ENCODE measurements at places on chromosomes 2 and 18.

- DNase-seq = no peak
Measured at GRCh38 chr2:70887550-70888246, 48.0 kb upstream of the ATP6V1B1 start.

DNA sequence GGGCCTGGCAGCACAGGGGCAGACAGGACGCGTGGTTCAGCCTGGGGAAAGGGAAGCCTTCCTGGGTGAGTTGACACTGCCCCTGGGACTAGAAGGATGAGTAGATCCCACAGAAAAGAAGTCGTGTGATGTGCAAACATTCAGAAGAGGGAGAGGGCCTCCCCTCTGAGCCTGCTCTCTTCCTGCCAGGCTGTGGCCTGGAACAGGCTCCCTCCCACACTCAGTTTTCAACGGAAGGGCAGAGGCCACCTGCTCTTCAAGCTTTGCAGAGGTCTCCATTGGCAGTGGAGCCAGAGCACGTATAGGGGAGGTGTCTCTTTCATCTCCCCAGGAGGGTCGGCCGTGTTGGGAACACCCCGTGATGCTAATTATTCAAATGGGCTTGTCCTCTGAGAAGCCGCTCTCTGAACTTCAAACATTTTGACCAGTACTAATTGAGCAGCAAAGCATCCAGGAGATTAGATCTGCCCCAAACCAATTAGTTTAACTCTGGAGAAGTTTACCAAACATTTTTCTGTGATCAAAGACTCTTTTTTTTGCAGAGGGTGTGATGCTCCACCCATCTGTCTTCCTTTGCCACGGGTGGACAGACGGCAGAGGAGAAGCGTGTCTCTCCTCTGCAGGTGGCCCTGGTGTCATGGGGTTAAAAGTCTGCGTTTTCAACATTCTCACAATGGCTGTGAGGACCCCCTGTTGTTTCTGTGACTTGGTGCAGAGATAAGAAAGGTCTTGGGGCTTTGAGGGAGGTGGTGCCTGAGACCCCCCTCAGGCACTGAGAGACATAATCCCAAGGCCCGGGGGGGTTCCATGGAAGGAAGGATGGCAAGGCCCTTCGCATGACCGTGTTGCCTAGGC is 29.5 kb upstream of the ODC1 start:
- DNase-seq = no peak

DNA sequence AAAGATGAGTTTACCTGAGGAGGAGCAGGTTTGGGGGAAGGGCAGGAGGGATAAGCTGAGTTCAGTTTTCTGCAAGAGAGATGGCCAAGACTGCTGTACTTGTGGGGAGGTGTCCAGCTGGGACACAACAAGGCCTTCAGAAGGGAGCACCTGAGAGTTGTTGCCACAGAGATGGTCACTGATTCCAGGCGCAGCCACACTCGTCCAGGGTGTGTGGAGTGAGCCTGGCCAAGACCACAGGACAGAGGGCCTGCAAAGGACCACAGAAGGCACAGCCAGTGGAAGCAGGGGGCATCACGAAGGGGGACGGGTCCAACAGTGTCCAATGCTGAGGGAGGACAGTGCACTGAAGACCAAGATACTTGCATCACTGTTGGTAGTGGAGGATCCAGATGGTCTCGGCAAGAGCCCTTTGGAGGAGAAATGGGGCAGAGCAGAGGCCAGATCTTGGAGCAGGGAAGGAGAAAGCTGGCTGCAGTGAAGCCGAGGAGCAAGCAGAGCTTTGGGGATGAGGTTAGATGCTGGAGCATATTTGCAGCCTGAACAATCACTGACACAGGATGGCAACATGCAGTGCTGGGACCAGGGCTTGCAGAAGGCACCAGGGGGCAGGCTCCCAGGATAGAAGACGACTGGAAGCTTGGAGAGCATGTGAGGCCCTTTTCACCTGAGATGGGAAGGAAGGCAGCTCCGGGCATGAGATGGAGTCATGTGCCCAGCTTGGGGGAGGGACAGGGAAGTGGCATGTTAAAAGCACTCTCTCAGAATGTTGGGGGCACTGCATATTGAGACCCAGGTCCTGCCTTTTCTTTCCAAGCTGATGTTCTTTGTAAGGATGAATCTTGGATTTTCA is 214.0 kb downstream of the CYP26B1 start:
- DNase-seq = no peak

DNA sequence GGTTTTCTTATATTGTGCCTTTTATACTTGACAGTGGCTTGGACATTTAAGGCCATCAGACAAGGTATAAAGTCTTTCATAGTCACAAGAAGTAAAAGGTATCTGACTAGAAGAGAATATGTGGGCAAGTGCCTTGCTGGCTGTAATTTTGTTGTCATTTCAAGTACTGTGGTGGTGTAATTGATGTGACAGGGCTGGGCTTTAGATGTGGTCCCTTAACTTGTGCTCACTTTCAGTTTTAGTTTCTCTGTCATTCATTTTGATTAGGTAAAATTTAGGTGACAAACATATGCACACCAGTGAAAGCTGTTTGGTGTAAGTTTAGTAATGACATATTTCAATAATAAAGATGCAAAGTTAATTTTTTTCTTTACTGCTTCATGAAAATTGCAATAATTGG is 31.2 kb upstream of the TBR1 start:
- peak; percentile 70 for DNase-seq

DNA sequence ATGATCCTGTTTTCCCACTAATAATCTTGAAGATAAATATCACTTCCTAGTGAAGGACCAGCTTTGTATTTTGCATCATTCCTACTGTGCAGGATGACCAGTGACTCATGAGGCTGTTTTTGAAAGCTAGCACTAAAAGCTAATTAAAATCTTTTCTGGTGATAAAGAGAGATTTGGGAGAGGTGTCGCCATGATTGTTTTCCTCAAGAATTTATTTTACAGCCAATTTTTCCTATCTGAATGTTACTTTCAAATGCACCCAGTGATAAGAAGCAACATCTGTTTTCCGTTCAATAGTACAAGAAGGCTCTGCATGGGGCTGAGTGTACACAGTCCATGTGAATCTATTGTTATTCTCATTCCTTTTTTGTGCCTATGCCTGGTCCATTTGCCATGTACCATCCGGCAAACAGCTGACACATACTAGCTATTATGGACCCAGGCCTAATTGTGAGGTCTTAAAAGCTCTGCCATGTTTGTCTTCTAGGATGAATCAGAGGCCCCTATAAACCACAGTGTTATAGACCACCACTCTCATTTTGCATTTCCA is 28.4 kb downstream of the MEIS1 start:
- no peak for DNase-seq

DNA sequence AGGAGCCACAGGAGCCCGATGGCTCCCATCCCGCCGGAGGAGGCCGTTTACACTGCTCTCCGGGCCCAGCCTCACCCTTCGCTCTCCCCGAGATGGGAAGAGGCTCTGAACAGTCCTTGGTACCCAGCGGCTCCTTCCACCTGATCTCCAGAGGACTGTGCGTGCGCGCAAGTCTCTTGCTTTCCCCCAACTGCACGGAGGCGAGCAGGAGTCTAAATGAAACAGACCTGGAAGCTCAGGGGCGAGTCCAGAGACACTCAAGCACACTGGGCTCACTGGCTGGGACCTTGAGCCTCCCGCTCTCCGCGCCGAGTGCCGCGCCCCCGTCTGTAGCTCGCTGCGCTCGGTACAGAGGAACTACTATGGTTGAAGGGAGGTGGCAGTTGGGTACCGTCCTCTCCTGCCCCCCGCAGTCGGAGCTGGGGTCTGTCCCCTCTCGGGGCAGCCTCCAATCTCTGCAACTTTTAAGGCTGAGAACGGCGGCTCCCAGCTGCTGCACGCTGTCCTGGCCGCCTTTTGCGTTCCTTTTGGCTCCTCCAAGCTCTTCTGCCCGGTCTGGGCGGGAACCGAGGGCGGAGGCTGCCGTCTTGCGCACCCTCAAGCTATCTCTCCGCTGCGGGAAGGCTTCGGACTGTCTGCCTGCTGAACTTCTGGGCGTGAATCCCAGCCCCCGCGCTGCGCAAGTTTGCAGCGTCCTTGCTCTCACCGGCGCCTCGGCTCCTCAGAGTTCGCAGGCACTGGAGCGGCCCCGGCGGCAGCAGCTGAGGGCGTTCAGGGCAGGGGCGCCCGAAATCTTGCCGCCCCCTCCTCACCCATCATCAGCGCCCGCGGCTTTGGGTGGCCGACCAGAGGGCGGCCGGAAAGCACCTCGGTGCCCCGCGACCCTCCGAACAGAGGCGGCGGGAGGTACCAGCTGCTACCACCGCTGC is 491 bp downstream of the ALK start:
- DNase-seq = peak; percentile 14

GRCh38 chr2:239215136-239215925 is 185.5 kb downstream of the HDAC4 start:
- no peak for DNase-seq

GRCh38 chr2:30514134-30514847 is 67.2 kb downstream of the LCLAT1 start:
- no peak for DNase-seq

DNA sequence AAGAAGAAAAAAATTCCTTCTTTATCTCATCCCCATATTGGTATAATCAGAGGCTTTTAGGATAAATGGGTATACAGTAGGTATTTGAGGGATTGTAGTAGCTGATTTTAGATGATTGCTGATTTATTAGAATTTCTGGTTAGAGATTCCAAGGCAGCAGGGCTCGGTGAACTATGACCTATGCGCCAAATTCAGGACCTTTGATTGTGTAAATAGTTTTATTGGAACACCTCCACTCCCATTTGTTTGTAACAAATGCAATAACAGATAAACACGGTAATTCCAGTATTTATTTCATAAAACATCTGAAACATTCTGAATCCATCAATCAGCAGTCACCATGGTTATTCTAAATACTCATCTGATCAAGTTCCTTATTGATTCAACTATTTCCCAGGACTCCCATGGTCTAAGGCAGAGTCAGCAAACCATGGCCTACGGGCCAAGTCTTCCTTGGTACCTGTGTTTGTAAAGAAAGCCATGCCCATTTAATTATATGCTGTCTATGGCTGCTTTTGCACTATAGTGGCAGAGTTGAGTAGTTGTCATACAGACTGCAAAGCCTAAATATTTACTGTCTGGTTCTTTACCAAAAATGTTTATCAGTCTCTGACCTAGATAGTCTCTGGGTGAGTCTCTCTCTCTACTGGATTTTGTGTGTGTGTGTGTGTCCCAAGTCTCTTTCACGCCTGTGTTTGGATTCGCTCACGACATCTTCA is 4.3 kb downstream of the MGAT5 start:
- DNase-seq = no peak

GRCh38 chr18:58800582-58800981 is 64.1 kb upstream of the ZNF532 start:
- no peak for DNase-seq

GRCh38 chr2:7707723-7708122 is 790.5 kb downstream of the RNF144A start:
- DNase-seq = no peak

DNA sequence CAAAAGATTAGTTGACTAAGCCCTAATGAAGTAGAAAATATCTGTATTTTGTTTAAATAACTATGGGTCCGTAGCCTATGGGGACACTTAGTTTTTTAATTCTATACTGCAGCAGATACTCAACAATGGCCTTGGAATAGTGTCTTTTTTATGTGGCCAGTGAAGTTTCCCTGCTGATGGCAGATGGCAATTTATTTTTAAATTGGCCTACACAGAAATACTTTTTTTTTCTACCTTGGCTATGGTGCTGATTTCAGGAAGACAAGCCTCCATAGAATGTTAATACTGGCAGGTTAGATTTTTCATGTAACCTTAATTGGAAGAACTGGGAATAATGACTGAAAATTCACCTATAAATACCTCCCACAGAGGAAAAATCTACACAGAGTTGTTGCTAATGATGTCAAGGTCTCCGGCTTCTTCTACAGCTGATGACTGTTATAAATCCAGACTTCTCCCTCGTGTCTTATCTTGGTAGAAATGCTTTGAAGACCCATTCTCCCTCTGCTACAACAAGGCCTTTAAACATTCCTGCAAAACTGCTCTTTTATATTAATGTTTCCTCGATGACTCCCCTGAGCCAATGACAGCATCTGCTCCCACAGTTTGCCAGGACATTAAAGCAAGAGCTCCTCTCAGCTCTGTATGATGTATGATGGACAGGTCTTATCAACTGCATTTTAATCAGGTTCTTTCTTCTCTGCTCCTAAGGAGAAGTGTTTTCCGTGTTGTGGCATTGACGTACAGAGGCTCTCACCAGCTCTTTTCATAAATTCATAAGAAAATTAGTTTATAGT is 29.1 kb upstream of the FAM98A start:
- DNase-seq = no peak

- DNase-seq = no peak
Measured at GRCh38 chr2:69766014-69766413, 24.1 kb downstream of the ANXA4 start.

DNA sequence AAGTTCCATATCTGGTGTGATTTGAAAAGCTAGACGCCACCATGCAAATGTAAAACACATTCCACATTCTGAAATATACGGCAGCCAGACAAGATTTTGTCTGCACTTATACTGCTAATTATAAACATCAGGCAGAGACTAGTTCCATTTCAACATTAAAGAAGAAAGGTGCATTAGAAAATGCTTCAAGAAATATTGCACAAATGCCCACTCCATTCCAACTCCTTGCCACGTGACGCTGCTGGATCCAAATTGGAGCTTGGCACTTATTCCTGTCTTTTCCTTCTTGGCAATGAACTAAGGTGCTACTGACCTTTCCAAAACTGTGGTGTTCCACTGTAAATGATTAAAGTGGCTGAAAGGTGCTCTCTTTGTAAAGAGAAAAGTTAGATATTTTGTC is 6.3 kb downstream of the COL6A3 start:
- no peak for DNase-seq

DNA sequence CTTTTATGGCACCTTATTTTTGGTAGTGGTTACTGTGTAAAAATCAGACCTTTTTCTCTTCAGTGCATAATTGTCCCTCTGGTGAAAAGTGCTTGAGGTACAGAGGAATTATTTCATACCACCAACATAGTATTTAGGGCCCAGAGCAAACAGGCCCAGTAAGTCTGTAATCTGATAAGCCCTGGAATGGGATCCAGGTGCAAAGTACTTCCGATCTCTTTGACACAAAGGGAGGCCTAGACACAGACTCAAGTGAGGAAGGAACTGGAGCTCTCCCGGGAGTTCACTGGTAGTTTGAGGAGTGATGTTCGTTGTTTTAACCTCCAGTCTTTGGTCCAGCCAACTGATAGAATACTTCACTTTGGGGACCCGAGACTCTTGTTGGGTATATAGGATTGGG is 57.4 kb downstream of the RAB31 start:
- DNase-seq = no peak

GRCh38 chr18:65754121-65754520 is 3.3 kb downstream of the CDH7 start:
- DNase-seq = no peak

DNA sequence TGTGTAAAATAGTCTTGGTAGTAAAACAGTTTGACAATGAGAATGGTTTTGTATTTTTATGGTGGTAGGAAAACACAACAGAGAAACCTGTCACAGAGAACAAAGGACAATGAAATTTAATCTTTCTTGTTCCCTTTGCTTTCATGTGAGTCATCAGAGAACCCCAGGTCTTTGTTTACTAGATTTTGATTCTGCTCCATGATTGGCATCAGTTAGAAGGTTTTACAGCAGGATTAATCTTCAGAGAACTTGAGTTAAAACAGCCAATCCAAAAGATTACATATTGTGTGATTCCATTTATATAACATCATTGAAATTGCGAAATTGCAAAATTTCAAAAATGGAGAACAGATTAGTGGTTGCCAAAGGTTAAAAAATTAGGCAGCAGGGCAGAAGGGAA is 2.5 kb downstream of the APLF start:
- no peak for DNase-seq

- DNase-seq = no peak
Measured at GRCh38 chr2:149365931-149366583, 35.7 kb downstream of the LYPD6 start.

- no peak for DNase-seq
Measured at GRCh38 chr2:25421289-25421688, 79.6 kb upstream of the DNMT3A start.
